Effector memory CD4-positive, alpha-beta T cell (primary cell): ENCODE measurements at places on chromosomes 6 and 20.

DNA sequence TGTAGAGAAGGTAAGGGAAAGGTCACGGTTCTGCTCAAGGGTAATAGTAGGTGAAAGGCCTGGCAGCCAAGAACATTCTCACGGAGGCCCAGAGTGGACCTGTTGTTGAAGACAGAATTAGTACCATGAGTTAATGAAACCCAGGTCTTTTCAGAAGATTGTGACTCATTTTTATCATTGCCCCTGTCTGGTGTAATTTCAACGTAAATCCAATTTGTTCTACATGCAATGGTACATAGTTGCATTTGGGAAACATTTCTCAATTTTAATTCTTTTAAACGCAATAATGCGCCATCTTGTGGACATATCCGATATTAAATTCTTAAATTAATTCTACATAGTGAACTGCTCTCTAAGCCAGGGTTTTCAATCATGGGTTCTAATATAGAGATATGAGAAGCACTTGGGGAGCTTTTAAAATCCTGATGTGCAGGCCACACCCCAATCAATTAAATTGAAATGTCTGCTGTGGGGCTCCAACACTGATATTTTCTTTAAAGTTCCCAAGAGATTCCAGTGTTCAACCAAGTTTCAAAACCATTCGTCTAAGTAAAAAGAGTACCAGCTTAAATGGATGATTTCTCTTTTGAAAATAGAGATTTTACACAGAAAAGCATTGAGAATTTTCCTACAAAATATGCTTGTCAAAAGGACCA, 257.4 kb downstream of the PLCB1 start:
- no peak for DNase-seq

- DNase-seq: no peak
Measured at GRCh38 chr6:143843677-143843999, 500 bp downstream of the LTV1 start.

GRCh38 chr6:83476971-83477370, 35.4 kb upstream of the PRSS35 start:
- no peak for DNase-seq

- no peak for DNase-seq
Measured at GRCh38 chr6:7671076-7671475, 54.8 kb upstream of the BMP6 start.

- no peak for DNase-seq
Measured at GRCh38 chr6:46290421-46291274, 119.9 kb upstream of the ENPP5 start.

- no peak for DNase-seq
Measured at GRCh38 chr6:169791721-169792131, 40.3 kb downstream of the ERMARD start.

DNA sequence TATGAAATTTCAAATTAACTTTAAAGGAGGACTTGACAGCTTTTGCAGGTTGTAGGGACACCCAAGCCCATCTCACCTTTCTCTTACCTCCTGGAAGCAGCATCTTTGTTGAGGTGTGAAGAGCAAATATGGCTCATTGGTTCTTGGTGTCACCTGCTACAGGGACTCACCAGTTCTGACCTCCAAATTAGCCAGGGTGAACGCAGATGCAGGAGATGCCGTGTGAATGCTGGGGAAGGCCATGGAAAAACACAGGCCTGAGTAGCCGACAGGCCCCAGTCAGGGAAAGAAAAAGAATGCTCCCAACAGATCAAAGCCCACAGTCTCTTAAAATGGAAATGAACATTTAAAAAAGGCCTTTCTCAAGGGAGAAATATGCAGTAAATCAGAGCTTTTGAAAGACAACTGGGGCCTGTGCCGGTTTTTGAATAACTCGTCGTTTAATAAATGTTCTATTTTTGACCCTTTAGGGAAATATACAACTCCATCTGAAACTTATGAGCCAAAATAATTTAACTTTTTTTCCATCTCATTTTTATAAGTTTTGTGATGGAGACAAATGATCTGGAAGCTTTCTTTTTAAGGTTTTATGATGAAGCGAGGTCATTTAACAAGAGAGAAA, 167.5 kb downstream of the CD83 start:
- no peak for DNase-seq

DNA sequence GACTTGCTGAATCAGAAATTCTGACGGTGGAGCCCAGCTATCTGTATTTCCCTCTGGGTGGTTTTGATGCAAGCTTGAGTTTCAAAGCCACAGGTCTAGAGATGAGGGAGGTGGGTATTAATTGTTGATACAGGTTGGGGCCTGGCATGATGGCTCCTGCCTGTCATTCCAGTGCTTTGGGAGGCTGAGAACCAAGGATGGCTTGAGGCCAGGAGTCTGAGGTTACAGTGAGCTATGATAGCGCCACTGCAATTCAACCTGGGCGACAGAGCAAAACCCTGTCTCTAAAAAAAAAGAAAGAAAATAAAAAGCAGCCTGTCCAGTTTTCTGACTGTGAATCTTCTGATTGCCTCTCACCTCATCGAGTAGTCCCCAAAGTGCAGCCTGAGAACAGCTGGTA, 184.8 kb upstream of the SASH1 start:
- no peak for DNase-seq
